CMK (cell line): ENCODE measurements at places on chromosomes 2 and 18.

DNA sequence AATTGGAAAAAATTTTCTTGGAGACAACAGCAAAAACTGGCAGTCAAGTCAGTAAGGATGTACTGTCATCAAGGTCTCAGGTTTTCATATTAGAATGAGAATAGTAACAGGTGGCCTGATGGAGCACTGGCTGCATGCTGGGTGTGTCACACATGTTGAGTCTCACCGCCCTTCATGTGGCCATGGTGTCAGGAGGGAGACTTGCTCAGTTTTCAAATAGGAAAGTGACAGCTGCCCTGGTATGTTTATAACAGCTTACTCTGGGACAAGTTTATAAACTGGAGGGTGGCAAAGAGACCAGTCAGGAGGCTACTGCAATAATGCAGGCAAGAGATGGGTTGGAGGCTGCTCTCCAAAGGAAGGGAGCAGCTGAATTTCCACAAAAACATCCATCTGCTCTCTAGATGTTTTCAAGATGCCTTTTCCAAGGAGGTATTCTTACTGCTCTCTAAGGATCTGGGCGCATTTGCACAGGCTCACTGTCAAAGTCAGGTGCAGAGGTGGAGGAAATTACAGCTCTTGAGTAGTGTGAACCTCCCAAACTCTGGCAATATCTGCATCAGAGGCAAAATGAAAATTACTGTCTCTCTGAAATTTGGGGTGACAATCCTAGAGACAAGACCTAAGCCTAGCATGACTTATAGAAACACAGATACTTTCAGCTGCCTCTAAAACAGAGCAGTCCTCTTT lies 321.9 kb upstream of the RAB12 start:
- DNase-seq = no peak

- no peak for DNase-seq
These were observed 66.0 kb upstream of the SCN7A start for GRCh38 chr2:166560022-166560421.

- no peak for DNase-seq
These were observed 2.6 kb downstream of the SLC66A2 start for GRCh38 chr18:79948719-79949411.

- no peak for DNase-seq
These were observed 686.4 kb downstream of the PLCL1 start for GRCh38 chr2:198490748-198491147.

DNA sequence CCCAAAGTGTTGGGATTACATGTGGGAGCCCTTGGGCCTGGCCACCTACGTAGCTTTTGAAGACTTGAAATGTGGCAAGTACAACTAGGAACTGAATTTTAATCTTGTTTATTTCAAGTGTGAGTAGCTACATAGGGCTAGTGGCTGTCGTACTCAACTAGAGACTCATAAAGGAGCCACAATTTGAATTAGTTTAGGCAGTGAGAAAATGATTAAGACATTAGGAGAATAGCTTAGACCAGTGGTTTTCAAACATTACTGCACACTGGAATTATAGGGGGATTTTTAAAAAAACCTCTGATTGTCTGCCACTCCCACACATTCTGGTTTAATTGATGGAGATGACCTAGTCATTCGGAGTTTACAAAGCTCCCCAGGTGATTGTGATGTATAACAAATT lies 127.1 kb downstream of the FMNL2 start:
- DNase-seq = no peak
